ENCODE measurements at places on chromosomes 6 and 20.

DNA sequence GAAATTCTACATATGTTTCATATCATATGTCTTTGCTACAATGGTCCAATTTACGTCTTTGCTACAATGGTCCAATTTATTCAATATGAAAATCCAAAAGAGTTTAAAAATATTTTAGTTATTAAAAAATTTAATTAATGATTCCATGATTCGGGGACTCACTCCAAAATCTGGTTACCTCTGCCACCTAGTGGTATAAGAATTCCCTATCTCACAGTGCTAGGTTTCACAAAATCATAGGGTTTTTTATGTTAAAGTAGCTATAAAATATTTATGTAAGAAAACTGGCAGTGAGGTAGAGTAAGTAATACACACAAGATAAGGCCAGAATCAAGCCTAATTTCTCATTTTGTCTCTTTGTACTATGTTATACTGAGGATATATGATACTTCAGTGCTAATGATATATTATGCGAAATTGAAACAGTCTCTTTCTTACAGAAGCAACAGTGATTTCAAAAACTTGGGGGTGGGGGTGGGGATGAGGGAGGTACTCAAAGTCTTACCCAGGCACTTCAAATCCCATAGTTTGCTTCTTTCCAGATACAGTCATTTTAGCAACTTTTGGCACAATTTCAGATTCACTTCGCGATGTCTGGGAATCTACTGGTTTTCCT is 52.3 kb downstream of the HBS1L start:
- no peak for DNase-seq

- peak; percentile 27 for DNase-seq
Measured at GRCh38 chr6:35259948-35260590, 534 bp downstream of the ZNF76 start.

DNA sequence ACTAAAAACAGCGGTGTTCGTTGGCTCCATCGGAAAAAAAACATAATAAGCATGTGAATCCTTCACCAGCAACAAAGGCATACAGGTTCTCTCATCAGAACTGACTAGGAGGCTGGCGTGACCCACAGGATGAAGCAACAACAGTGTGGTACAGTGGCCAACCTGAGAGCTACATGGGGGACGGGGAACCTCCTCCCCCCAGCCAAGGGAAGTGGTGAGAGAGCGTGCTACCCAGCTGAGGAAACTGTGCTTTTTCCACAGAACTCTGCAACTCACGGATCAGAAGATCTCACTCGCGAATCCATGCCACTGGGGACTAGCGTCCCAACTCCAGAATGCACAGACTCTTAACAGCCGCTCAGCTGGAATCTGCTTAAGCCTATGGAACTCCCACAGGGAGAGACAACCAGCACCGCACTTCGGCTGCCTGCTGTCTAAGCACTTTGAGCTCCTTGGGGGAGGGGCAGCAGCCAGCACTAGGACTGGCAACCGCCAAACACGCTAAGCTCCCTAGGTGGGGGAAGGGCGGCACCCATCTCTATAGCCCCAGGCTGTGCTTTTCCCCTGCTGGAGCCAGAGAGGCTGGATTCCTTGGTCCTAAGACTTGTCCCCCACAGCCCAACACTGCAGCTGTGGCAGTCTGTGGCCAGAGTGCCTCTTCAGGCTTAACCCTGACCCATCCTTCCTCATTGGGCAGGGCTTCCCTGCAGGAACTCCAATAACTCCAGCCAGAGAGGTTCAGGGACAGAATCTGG is 538.3 kb upstream of the BTBD3 start:
- no peak for DNase-seq

- no peak for DNase-seq
Measured at GRCh38 chr6:155158030-155158843, 105.6 kb upstream of the CLDN20 start.

- peak; percentile 42 for DNase-seq
Measured at GRCh38 chr20:9609887-9610502, 95.6 kb downstream of the LAMP5 start.

DNA sequence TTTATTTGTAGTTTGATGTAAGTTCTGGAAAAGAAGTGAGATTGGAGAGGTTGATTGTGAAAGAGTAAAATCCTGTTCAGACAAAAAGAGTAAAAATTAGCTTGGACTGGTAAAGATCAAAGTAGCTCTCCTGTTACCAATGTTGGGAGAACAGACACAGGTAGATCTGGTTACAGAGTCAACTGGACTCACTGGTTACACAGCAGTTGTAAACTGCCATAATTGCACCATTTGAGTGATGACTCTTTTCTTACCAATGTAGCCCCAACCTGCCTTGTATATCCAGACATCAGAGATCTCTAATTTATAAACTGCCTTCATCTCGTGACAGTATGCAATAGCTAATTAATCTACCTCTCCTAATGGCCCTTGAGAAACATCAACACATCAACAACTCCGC is 165.6 kb upstream of the PRSS16 start:
- no peak for DNase-seq

DNA sequence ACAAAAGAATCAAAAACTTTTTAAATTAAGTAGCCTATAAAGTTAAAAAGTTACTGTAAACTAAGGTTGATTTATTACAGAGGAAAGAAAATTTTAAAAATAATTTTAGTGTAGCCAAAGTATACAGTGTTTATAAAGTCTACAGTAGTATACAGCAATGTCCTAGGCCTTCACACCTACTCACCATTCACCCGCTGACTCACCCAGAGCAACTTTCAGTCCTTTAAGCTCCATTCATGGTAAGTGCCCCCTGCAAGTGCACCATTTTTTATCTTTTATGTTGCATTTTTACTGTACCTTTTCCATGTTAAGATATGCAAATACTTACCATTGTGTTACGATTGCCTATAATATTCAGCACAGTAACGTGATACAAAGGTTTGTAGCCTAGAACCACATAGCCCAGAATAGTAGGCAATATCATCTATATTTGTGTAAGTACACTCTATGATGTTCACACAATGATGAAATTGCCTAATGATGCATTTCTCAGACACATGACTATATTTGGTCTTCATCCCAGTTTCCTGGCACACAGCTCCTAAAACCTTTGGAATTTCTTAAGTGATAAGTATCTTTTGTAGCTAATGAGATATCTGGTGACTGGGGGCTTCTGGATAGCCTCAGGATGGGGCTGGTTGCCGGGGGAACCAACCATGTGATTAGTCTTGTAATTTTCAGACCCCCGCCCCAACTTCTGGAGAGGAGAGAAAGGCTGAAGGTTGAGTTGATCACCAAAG is 111.0 kb downstream of the MRPL14 start:
- DNase-seq, result no peak

- DNase-seq, result no peak
Measured at GRCh38 chr6:33915134-33915533, 111.3 kb upstream of the MLN start.

DNA sequence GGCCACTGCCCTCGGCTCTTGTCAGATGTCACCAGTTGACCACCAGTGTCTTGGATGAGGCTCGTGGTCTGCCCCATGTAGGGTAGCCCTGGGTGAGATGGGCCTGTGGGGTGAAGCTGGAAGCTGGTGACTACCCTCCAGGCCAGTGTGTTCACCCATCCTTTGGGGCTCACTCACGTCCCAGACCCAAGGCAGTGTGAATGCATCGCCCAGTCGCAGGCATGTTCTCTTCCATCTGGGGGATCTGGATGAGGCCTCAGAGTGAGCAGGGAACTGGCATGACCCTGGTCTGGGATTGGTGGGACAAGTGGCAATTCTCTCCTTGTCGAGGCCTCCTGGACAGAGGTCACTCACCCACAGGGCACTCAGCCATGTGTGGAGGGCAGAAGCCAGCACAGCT is 120.1 kb upstream of the PHACTR3 start:
- no peak for DNase-seq

GRCh38 chr20:54110041-54110440 is 39.6 kb upstream of the BCAS1 start:
- DNase-seq, result no peak

DNA sequence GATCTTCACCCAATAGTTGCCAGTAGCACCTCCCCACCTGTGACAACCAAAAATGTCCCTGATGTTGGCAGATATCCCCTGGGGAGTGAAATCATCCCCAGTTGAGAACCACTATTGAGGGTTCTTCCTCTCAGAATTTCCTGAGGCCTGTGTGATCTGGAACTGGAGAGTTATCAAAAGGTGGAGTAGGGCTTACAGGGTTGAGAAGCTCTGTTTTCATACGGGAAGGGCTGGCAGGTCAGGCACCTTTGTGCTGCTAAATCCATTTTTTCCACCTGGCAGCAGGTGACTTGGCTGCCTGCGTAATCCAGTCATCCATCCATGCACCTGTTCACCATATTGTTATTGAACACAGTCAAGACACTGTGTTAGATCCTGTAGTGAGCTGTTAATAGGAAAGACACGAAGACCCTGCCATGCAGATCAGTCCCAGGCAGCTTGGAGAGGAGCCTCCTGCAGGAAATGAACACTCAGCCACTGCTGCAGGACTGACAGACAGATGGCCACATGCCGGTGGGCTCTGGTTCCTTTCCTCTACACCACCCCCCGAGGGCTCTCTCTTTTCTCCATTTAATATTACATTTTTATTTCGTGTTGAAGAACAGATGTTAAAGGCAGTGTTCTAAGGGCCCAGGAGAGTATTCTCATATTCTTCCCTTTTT is 5.4 kb downstream of the DUSP22 start:
- no peak for DNase-seq

GRCh38 chr20:22352019-22352418 is 232.4 kb downstream of the FOXA2 start:
- DNase-seq, result no peak

GRCh38 chr6:25336996-25337395 is 57.8 kb downstream of the CARMIL1 start:
- DNase-seq, result no peak

GRCh38 chr20:44695674-44696300 is 19.4 kb upstream of the CCN5 start:
- no peak for DNase-seq

GRCh38 chr6:22448291-22448711 is 121.1 kb upstream of the HDGFL1 start:
- DNase-seq, result no peak

- no peak for DNase-seq
Measured at GRCh38 chr6:42401613-42401951, 50.1 kb downstream of the TRERF1 start.

- no peak for DNase-seq
Measured at GRCh38 chr6:67210450-67210849, 1424.6 kb upstream of the ADGRB3 start.
